ENCODE measurements at places on chromosomes 1 and 21. TPM values are rescaled to one million over a fixed set of nuclear protein-coding genes. Genes with fewer than 3 reads are reported as not detected.

DNA sequence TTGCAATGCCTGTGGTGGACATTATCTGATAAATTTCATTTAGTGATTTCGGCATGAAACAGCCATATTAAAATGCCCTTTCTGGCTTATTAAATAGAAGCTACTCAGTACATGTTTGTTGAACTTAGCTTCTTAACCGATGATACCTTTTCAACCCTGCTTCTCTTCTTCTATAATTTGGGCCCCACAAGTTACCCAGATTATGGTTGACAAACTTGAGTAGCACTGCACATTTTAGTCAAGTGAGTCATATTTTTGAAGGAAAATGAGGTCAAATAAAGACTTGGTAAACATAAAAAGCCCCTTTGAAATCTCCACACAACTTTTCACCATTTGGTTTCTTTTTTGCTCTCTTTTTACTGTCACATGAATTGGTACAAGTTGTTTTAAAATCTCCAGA lies 33.8 kb downstream of the GIPC2 start:
- no peaks in the 10 kb centered on the region for H3K4me1 ChIP-seq
- DNase-seq = no peak
- H3K27ac ChIP-seq = no peak overlapping the region
- no peaks in the 10 kb centered on the region for H3K27me3 ChIP-seq
- H3K4me3 ChIP-seq = no peak overlapping the region

- no peaks in the 10 kb centered on the region for H3K27me3 ChIP-seq
- DNase-seq = no peak
- peaks cover 38% of the 10 kb centered on the region for H3K4me1 ChIP-seq
- no peaks in the 10 kb centered on the region for H3K36me3 ChIP-seq
- H3K27ac ChIP-seq = peak overlapping the region; percentile 35
Observed at GRCh38 chr1:19427087-19427781, 58.1 kb downstream of the CAPZB start.

DNA sequence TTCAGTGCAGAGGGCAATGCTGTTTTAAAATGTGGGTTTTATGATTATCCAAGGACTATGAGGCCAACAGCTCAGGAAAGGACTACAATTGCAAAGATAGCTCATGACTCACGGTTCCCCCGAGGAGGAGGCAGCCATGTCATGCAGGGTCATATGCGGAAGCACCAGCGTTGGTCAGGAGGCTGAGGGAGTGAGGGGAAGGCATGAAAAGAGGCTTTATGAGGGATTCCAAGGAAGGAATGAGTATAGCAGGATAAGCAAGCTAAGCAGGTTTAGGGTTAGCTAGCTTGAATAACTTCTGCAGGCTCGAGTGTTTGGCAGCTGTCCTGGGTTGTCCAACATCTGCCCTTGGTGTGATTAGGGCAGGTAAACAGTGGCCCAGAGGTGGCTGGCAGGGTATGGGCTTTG lies 495.1 kb downstream of the SETD4 start:
- H3K4me3 ChIP-seq = no peak overlapping the region
- DNase-seq = no peak
- H3K4me1 ChIP-seq = no peaks in the 10 kb centered on the region
- no peaks in the 10 kb centered on the region for H3K27me3 ChIP-seq

- no peak overlapping the region for H3K4me3 ChIP-seq
- DNase-seq = no peak
- no peaks in the 10 kb centered on the region for H3K4me1 ChIP-seq
- H3K27ac ChIP-seq = no peak overlapping the region
- H3K27me3 ChIP-seq = no peaks in the 10 kb centered on the region
Observed at GRCh38 chr1:63835128-63835527, 61.3 kb downstream of the ROR1 start.

DNA sequence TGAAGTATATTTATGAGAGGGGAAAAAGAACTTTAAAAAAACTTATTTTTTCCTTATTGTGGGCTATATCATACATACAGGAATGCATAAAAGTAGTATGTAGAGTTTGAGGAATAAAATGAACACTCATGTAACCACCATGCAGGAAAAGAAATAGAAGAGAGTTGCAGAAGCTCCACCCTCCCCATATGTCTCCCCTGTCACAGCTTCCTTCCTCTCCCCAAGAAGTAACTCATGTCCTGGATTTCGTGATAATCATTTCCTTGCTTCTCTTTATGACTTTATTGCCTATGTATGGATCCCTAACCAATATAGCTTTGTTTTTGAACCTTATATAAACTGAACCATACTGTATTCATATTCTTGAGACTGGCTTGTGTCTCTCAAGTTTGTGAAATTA lies 126.4 kb downstream of the ZZZ3 start:
- H3K27me3 ChIP-seq = no peaks in the 10 kb centered on the region
- H3K4me1 ChIP-seq = no peaks in the 10 kb centered on the region
- no peak overlapping the region for H3K4me3 ChIP-seq

Gene OR2AK2
- not detected for total RNA-seq

Gene SPATA45
- not detected for total RNA-seq

Gene GJB5
- total RNA-seq = not detected

DNA sequence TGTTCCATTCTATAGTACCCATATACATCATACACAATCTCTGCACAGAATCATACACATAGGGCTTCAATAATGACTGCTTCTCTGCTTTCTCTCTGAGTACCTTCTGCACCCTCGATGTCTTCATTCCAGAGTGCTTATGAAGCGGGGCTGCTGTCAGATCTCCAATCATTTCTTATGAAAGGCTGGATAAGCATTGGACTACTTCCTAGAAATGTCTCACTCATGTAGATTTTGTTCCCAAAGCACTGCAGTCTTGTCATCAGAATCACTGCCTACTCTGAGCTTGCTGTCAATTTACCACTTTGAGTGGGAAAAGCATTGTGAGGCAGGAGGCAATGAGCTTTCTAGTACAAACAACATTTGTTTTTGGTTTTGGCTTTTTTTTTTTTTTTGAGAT lies 179.0 kb downstream of the SLC35F3 start:
- DNase-seq = no peak
- no peak overlapping the region for H3K4me3 ChIP-seq
- no peaks in the 10 kb centered on the region for H3K36me3 ChIP-seq
- H3K27me3 ChIP-seq = no peaks in the 10 kb centered on the region
- H3K27ac ChIP-seq = no peak overlapping the region
- no peaks in the 10 kb centered on the region for H3K4me1 ChIP-seq

DNA sequence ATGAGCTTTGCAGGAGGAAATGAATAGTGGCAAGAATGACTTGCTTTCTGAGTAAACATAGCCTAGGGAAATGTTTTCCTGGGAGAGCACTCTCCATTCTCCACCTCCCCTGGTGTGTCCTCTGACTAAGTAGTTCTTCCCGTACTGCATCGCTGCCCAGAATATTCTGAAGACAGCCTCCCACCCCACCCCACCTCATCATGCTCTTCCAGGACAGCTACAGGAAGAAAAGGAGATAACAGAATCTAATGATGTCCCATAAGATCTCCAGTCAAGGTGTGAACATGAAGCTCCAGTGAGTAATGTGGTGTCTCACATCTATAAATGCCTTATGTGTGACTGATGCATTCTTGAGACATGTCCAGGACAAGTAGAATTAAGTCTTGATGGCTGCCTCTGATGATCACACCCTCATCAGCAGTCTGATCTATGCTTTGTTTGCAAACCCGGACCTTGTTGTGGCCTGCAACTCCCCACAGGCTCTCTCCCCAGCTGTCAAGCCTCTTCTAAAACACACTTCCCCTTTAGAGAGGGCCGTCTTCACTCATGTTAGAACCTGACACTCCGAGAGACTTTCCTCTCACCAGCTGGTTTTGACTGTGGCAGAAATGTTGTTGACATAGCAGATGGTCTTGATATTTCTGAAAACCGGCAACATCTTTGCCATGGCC lies 183.0 kb downstream of the CYYR1 start:
- H3K27me3 ChIP-seq = no peaks in the 10 kb centered on the region
- no peaks in the 10 kb centered on the region for H3K4me1 ChIP-seq
- H3K27ac ChIP-seq = no peak overlapping the region
- H3K4me3 ChIP-seq = no peak overlapping the region
- no peaks in the 10 kb centered on the region for H3K36me3 ChIP-seq

- H3K27me3 ChIP-seq = no peaks in the 10 kb centered on the region
- peak; percentile 28 for DNase-seq
- H3K27ac ChIP-seq = no peak overlapping the region
Observed at GRCh38 chr1:94892604-94893254, 34.2 kb downstream of the CNN3 start.

Gene TCHHL1
- total RNA-seq = not detected

Gene TIE1
- total RNA-seq = 7.6 TPM

DNA sequence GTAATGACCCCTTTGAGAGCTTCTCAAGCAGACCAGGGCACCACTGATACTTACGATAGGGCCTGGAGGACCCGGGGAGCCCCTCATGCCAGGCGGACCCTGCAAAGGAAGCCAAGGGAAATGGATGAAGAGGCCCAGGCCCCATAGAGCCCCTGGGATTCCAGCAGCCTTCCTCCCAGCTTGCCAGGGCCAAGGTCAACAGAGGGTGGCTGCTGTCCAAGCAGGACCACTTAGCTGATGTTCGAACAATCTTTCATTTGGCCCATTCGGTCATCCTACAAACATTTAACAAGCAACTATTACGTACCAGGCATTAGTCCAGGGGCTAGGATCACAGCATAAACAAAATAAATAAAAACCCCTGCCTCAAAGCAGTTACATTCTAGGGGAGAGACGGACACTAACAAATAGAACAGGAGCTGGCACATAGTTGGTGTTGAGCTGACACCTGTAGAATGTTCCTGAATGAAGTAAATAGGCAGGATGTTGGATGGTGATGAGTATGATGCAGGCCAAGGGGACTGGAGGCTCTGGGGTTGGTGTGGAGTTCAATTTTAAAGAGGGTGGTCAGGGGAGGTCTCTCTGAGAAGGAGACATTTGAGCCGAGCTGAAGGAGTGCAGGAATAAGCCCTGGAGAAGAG lies 27.0 kb upstream of the PEF1 start:
- H3K27me3 ChIP-seq = no peaks in the 10 kb centered on the region
- peaks cover 7% of the 10 kb centered on the region for H3K4me1 ChIP-seq
- no peaks in the 10 kb centered on the region for H3K36me3 ChIP-seq
- DNase-seq = no peak
- no peak overlapping the region for H3K4me3 ChIP-seq

GRCh38 chr1:84598418-84598817 lies 24.2 kb upstream of the CTBS start:
- no peak overlapping the region for H3K27ac ChIP-seq
- no peaks in the 10 kb centered on the region for H3K27me3 ChIP-seq
- H3K36me3 ChIP-seq = no peaks in the 10 kb centered on the region
- no peaks in the 10 kb centered on the region for H3K4me1 ChIP-seq

DNA sequence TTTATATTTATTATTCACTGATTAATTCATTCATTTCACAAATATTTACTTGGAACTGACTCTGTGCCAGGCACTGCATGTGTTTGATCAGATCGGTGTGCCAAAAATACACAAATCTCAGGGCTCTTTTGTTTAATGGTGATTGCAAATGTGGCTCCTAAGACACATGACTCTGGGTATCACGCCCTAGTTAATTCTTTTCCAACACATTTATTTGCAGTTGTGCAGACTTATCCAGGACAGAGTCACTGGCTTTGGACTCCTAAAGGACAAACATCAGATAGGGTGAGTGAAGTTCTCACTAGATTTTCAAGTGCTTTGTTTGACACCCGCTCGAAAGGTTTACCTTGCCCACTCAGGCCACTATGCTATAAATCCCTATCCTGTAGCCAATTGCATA lies 335.5 kb downstream of the BARHL2 start:
- no peak overlapping the region for H3K4me3 ChIP-seq
- H3K36me3 ChIP-seq = no peaks in the 10 kb centered on the region
- H3K27me3 ChIP-seq = no peaks in the 10 kb centered on the region
- no peak overlapping the region for H3K27ac ChIP-seq
- no peaks in the 10 kb centered on the region for H3K4me1 ChIP-seq

- no peaks in the 10 kb centered on the region for H3K4me1 ChIP-seq
- DNase-seq = peak; percentile 34
- no peak overlapping the region for H3K4me3 ChIP-seq
- H3K36me3 ChIP-seq = no peaks in the 10 kb centered on the region
Observed at GRCh38 chr1:12309783-12310742, 80.2 kb downstream of the VPS13D start.

- H3K27ac ChIP-seq = peak overlapping the region; percentile 97
- peak overlapping the region; percentile 93 for H3K4me3 ChIP-seq
- no peaks in the 10 kb centered on the region for H3K36me3 ChIP-seq
Observed at GRCh38 chr1:53196017-53196484, 573 bp upstream of the CPT2 start.

DNA sequence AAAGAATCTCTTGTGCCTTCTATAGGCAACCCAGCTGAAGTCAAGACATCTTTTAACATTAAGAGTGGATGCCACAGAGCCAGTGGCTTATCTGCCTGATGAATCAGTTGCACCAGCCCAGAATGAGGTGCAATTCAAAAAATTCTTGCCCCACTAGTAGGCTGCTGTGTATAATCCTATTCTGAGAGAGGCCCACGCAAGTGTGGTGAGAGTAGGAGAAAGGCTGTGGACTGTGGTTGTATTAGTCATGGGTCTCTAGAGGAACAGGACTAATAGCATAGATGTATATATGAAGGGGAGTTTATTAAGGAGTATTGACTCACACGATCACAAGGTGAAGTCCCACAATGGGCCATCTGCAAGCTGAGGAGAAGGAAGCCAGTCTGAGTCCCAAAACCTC lies 216.4 kb downstream of the LTN1 start:
- H3K4me3 ChIP-seq = no peak overlapping the region
- no peaks in the 10 kb centered on the region for H3K36me3 ChIP-seq
- no peak for DNase-seq
- H3K27ac ChIP-seq = no peak overlapping the region
